Stimulated activated CD4-positive, alpha-beta T cell treated with anti-CD3 and anti-CD28 coated beads, Interleukin-4, amount 100 ng/mL, for 24 hours (primary cell): ENCODE measurements at places on chromosomes 13 and 19.

GRCh38 chr19:19120308-19121231 lies 17.7 kb downstream of the TMEM161A start:
- no peak for DNase-seq

GRCh38 chr19:41377977-41378709 lies 1.8 kb downstream of the TMEM91 start:
- no peak for DNase-seq

GRCh38 chr19:53866865-53867224 lies 838 bp upstream of the MYADM start:
- no peak for DNase-seq

DNA sequence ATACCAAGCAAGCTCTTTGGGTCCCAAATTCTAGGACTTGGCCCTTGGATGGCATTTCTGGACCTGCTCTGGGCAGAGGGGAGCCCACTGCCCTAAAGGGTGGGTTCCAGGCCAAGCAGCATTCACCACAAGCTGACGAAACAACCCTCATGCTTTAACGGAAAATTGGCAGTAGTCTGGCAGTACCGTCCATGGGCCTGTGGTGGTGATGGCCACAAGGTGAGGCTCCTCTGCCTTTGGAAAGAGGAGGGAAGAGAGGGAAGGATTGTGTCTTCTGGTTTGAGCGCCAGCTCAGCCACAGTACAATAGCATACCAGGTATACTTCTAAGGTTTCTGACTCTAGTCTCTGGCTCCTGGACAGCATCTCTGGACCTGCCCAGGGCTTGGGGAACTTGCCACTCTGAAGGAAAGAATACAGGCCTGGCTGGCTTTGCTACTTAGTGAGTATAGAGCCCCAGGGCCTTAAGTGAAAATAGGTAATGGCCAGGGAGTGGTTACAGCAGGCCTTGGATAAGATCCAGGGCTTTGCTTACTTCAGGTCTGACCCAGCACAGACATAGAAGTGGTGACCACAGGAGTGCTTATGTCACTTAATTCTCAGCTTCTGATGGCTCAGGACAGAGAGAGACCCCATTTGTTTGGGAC lies 595.5 kb downstream of the LMO7 start:
- DNase-seq: no peak

GRCh38 chr19:51799034-51799773 lies 4.2 kb downstream of the FPR3 start:
- no peak for DNase-seq

DNA sequence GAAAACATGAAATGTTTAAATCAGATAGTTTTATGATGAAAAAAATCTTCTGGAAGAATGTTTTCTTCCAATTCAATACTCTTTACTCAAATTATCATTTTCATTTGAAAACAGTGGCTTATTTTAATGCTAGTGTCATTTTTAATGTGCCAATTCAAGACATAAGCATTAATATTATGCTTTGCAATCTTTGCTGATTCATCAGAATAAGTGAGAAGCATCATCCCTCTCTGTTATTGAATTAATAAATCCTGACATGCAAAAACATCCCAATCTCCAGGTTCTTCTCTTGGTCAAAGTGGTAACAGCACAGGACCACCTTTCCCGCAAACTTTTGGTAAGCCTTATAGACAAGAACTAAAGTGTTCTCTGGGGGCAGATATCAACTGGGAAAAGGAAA lies 3.8 kb downstream of the INTS6 start:
- no peak for DNase-seq

- no peak for DNase-seq
Observed at GRCh38 chr13:89029062-89029461, 1357.9 kb downstream of the SLITRK5 start.

DNA sequence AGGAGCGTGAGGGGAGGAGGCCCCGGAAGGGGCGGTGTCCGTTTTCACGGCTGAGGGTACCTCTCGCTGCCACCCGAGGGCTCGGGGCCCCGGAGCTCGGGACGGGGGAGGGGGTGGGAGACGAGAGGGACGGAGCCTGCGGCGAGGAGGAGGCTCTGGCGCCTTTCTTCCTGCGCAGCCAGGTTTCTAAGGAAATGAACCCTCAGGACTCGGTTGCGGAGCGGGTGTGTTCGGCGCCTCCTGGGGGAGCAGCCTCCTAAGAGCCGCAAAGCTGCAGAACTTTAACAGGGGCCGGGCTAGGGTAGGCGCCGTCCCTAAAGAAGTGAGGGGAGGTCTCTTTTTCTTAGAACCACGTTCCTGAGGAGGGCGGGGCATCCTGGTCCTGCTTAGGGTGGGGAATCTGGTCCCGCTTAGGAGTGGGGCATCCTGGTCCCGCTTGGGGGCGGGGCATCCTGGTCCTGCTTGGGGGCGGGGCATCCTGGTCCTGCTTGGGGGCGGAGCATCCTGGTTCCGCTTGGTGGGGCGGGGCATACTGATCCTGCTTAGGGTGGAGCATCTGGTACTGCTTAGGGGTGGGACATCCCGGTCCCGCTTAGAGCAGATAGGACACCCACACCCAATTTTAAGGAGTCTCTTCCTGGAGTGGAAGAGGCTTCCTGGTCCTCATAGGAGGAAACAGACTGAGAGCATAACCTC lies 6.2 kb downstream of the SYT5 start:
- peak; percentile 40 for DNase-seq

DNA sequence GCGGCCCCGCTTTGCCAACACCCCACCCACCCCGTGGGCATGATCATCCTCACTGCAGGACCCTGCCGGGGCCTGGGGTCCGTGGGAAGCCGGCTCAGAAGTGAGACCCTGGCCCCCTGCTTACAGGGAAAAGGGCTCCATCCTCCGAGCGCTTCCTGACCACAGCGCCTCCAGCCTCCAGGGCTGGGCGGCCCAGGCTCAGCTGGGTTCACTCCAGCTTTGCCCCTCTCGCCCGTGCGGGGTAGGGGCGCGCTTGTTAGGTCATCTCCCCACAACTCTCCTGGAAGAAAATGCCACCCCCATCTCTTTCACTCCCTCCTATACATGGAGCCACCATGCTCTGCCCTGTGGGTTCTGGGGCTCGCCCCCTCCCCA lies 6.6 kb upstream of the C1QTNF9B start:
- no peak for DNase-seq

DNA sequence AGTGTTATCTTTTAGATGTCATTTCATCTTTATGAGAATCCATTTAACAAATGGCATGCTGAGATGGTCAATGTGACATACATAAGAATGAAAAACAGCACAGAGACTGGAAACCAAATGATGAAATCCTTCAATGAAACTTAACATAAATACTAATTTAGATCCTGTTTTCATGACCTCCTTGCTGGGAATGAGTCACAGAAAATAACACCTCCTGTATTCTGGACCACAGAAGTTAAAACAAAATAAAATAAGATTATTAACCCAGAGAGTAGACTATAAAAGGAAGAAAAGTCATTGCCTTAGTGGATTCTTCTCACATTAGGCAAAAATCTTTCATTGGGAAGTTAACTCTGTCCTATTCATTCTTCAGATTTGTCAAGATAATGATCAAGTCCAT lies 1.6 kb downstream of the DIAPH3 start:
- no peak for DNase-seq

DNA sequence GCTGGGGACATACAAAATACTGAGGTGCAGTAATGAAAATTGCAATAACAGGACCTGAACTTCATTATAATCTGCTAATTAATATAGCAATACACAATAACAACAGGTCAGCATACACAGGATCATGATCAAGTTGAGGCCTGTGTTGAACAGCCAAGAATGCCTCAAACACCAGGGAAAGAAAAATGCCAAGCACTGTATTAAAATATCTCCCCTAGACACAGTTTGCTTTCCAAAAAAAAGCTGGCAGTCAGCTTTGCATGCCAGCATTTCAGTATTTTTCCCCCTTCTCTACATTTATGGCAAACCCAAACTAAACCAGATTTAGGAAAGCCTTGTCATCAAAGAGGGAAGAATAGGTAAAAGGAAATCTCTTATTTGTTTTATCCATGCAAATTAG lies 226.9 kb downstream of the LHFPL6 start:
- no peak for DNase-seq

DNA sequence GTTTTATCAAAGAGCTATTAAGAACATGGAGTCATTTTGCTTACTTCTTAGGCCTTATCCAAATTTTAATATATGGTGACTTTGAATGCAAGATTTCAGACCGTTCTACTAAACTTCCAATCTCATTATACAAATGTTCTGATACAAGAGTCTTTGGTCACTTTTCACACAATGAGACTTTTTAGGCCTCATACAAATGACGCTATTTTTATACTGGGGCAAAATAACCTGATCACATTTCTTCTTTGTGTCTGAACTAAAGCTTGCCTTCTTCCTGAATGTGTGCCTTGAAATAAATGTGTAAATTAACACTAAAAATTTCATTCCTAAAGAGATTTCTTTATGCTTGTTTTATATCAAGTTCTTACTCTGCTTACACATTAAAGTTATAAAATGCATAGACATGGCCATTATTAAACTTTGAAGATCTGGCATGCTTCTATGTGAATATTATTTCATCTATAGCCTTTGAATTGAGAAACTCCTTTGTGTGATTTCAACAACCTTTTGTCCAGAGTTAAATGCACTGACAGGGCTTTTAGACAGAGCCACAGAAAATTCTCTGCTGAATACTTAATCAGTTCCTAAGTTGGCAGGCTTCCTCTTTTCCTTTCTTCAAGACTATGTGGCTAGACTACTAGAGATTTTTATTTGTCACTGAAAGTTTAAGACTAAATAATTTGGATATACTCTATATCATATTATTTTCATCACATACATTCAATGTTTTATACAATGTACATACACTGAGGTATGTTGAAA lies 86.1 kb downstream of the EDNRB start:
- DNase-seq: no peak

DNA sequence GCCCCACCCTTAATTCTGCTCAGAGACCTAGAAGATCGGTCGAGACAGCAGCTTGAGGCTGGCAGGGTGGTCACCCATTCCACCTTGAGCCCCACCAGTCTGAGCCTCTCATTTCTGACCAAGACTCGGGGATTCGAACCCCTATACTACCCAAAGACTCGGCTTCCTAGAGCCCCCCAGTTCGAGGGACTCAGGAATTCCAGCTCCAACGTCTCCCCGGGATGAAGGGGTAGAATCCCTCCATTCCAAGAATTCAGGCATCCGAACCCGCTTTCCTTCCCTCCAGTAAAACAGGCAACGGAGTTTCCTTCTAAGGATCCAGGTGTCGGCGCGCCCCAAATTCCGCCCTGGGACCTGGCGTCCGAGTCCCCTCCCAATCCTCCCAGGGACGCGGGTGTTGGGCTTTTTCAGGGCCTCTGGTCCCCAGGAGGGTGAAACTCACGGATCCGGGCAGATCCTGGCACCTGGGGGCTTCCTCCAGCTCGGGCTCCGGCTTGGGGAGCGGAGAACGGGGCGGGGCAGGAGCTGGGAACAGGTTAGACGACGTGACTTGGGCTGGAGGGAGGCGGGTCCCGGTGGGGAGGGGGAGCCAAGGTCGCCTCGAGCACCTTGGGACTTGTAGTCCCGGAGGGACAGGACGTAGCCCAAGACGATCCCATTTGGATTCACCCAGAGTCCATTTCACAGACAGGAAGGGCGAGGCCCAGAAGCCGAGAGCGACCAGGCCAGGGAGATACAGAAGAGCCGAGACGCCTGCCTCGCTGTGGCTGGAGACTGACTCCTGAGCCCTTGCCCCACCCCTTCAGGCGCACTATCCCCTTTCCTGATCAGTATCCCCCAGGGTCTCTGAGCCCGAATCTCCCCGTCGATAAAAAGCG lies at the start of gene PPP1R13L:
Gene PPP1R13L, minus strand, starts transcription at position 513 of the 878 bp plus-strand sequence. CDS start 6,751 bp downstream, outside the sequence.
- peak; percentile 58 for DNase-seq

DNA sequence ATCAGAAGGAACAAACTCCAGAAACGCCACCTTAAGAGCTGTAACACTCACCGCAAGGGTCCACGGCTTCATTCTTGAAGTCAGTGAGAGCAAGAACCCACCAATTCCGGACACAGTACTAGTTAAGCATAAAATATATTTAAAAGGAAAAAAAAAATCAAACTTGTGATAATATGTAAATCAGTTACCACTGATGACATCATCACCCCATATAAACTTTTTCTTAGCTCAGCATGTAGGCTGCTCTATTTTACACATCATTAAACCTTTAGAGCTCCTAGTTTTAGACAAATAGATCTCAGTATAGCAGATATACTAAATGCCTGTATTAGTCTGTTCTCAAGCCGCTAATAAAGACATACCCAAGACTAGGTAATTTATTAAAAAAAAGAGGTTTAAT lies 668.1 kb downstream of the PCDH9 start:
- DNase-seq: no peak

- DNase-seq: no peak
Observed at GRCh38 chr13:24649688-24650043, 30.5 kb upstream of the ATP12A start.

- no peak for DNase-seq
Observed at GRCh38 chr13:104015646-104016396, 949.6 kb upstream of the SLC10A2 start.

GRCh38 chr13:110307767-110308655 lies 927 bp downstream of the COL4A2 start:
- no peak for DNase-seq

- peak; percentile 73 for DNase-seq
Observed at GRCh38 chr19:34345947-34346351, 19.0 kb upstream of the GPI start.

DNA sequence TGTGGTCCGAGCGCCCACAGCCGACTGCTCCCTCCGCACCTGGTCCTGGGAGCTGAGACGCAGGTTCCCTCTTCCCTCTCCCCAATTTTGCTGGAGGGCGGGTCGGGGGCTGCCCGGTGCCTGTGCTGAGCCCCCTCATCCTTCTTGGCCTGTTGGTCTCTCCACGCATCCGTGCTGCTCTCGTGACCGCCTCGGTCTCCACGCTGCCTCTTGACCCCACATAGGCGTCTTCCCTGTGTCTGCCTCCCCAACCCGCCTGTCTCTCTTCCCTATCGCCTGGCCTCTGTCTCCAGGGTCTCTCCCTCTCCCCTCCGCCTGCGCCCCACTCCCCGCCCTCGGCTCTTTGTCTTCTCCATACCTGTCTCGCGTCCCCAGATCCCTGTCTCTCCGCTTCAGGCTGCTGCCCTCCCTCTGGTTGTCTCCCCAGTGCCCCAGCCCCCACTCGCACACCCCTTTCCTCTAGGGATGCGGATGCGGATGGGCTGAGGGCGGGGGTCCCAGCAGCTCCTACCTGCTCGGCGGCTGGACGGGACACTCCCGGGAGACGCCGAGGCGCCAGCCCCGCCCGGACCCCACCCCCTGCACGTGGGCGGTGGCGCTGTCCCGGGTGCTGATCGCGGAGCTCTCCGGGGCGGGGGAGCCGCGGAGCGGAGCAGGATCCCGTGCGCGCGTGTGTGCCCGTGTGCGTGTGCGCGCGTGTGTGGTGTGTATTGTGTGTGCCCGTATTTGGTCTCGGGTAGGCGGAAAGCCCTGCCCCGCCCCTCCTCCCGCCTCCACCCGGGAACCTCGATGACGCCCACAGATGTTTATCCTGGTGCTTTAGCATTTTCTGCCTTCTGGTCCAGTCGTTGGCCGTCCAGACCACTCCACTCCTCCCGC lies at the start of gene SYT5:
Gene SYT5, minus strand, starts transcription at position 684 of the 879 bp plus-strand sequence. CDS start 1,248 bp downstream, outside the sequence.
- DNase-seq: peak; percentile 63

- DNase-seq: no peak
Observed at GRCh38 chr13:44079413-44080205, 199.9 kb downstream of the LACC1 start.
